ENCODE measurements at places on chromosomes 16 and 17.

- no peak for DNase-seq
Measured at GRCh38 chr16:11016993-11017392, 72.6 kb downstream of the CLEC16A start.

GRCh38 chr17:65515512-65515911, 45.9 kb downstream of the AXIN2 start:
- DNase-seq: no peak

DNA sequence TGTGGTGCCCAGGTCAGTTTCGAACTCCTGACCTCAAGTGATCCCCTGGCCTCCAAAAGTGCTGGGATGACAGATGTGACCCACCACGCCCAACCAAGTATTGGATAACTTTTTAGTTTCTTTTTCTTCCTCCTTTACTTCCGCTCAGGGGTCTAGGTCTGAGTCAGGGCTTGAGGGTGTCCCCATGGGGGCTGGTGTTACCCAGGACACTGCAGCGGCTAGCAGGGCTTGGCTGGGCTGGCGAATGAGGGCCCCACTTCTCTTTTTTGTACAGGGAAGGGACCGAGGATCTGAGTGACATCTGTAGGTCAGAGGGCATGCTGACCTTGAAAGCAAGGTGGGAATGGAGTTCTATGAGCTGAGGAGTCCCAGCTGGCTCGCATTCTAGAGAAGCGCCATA, 24.9 kb downstream of the RAB11FIP3 start:
- no peak for DNase-seq

DNA sequence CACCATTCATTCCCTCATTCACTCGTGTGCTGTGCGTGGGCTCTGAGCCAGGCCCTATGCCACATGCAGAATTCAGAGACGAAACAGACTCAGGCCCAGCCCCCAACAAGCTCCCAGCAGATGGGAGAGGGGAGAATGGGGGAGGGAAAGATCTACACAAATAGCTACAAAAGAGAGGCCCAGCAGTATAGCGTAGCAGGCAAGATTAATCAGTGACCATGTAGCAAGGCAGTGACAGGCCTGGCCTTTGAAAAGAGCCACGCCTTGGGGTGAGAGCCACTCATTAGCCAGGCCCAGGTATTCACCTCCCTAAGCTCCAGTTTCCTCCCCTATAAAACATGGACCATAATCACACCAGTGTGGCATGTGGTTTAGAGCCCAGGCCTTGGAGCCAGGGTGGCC, 16.4 kb upstream of the KRT19 start:
- DNase-seq: no peak

GRCh38 chr17:1216217-1217088, 36.7 kb upstream of the ABR start:
- DNase-seq: no peak

DNA sequence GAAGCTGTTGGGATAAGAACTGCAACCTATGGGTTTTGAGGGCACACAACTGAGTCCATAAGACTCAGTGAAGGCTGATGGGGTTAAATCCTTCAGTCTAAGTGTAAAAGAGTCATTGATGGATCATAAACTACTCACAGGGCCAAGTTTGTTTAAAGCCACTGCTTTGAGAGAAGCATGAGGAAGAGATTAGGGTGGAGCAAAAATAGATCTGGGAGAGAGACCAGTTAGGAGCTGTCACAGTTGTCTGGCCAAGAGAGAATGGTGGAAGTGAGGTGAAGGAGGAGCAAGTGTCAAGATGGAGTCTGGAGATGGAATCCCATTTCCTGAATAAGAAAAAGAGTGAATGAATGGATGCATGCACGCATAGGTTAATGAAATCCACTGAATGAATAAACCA, 379.1 kb upstream of the CDH11 start:
- no peak for DNase-seq

GRCh38 chr16:8893976-8894690, 12.0 kb downstream of the LITAFD start:
- DNase-seq: no peak

- no peak for DNase-seq
Measured at GRCh38 chr17:67542219-67543114, 165.4 kb downstream of the PITPNC1 start.

DNA sequence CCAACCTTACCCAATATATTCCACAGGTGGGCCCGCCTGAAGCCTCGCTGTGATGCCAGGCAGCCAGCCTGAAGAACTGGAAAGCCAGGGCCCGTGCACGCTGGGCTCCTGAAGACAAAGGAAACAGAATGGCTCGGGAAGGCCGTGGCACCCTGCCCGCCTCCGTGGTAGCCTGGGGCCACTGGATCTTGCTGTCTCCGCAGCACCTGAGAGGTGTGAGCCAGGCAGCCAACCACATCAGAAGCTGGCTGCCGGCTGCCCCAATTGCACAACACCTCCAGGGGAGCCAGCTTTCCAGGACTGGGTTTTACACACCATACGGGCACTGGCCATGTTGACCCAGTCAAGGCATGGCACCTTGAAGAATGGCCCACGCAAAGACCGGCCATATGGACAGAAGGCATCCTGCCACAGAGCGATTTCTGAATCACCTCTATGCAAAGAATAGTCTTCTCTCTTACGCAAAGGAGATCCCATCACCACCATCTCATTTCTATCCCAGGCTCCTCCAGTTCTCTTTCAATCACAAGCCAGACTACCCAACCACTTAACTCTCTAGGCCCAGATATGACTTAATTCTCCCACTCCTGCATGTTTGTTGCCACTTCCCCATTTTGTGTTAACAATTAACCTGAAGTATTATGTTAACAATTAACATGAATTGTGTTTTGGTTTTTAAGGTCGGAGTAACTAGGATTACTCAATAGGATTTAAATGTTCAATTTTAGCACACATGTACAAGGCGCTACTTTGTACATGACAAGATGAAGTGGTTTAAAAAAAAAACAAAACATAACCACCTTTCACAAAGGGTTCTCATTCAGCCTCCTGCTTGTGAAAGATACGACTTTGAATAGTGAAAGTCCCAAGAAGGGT, 32.1 kb downstream of the ZFHX3 start:
- DNase-seq: no peak

All from activated naive CD4-positive, alpha-beta T cell treated with anti-CD3 and anti-CD28 coated beads, Interleukin-2, amount 10 ng/mL, durations not matched to agents 7 days and 5 days (primary cell).